ENCODE measurements at places on chromosomes 7 and 10. TPM values are rescaled to one million over a fixed set of nuclear protein-coding genes. Genes with fewer than 3 reads are reported as not detected.

GRCh38 chr7:28409716-28410627, 2.3 kb upstream of the CREB5 start:
- peak; percentile 37 for DNase-seq

DNA sequence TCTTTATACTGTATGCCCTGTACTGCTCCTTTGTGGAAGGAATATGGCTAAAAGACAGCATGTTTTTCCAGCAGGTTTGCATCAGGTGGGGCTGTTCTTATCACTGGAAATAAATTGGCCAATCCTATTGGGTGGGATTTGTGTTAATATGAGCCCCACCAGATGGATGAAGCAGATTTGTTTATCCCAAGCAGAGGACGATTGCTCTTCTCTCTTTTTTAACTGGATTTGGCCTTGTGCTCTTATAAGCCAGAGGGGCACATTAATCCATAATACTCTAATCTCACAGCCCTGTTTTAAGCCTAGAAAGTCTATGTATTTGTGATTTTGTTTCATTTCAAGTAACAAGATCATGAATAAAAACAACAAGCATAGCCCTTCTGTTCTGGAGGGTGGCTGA, 240.1 kb upstream of the ADARB2 start:
- DNase-seq, result no peak

GRCh38 chr10:44388641-44389040, 3.7 kb upstream of the CXCL12 start:
- no peak for DNase-seq

- no peak for DNase-seq
Measured at GRCh38 chr10:49107111-49107886, 8.0 kb downstream of the VSTM4 start.

DNA sequence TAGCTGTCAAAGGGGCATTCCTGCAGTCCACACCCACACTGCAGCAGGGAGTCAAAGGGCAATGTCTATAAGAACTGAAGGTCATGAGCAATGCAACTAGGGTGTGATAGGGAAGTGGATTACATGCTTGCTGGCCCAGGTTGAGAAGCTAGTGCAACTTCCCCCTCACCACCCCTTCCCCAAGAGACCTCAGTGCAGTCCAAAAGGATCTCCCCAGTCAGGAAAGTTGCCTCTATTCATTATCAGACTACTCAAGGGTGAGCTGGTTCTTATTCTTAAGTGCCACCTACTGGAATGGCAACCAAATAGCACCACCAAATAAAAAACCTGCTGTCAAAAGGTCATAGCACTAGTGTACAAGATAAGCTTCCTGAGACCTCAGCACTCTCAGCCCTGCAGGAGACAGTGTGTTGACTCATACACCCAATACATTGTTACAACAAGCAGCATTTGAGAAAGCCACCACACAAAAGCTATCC, 28.2 kb downstream of the MTERF1 start:
- DNase-seq, result peak; percentile 73

GRCh38 chr10:99973190-99973589, 36.6 kb downstream of the DNMBP start:
- DNase-seq, result no peak

- no peak for DNase-seq
Measured at GRCh38 chr10:71065659-71066058, 146.7 kb upstream of the UNC5B start.

- DNase-seq, result peak; percentile 47
Measured at GRCh38 chr7:2115760-2116447, 116.8 kb downstream of the MAD1L1 start.

GRCh38 chr10:125634606-125635005, 48.4 kb downstream of the TEX36 start:
- no peak for DNase-seq

DNA sequence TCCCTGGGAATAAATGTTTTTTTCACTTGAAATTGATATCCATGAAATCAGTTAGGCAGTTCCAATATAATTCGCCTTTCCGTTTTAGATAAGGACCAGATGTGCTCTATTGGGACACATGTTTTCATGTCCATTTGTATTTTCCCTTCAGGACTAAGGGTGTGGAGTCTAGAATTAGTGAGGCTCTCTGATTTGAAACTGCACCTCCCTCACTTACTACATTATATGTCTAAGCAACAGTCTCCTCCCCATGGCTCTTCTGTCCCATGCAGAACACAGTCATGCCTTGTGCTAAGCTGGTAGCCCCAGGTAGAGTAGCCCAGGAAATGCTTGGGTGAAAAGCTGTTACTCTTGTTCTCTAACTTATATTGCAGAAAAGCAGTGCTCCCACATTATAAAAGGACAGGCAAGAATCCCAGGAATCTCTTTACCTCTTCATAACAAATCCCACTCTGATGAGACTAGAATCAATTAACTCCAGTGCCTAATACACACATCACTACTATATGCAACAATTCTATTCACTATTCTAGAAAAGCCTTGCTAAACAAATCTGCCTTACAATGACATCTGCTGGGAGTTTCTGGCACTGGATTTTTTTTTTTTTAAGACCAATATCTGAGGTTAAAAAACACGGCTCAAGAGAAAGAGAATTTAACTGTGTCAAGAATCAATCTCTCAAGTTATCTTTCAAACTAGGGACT, 293.9 kb downstream of the SNX13 start:
- DNase-seq, result peak; percentile 45

GRCh38 chr10:75231672-75232581, 3.8 kb downstream of the COMTD1 start:
- DNase-seq, result no peak

- no peak for DNase-seq
Measured at GRCh38 chr10:93245779-93246178, 172.1 kb downstream of the CYP26A1 start.

DNA sequence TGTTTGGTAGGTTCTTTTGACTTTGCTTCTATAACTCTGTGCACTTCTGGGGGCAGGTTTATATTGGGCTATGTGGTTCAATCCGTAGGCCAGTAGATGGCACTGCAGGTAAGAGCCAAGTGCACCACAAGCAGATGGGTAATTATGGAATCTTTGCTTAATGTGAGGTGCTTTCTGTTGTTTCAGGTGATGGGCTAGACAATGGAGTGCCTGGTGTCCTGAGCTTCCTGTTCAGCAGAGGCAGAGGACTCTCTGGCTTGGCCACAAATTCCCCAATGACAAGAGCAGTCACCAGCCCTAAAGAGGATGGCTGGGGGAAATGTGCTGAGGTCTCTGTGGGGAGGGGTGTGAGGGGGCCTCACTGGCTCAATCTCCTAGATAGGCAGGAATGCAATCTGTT, 455.0 kb downstream of the CCSER2 start:
- DNase-seq, result peak; percentile 16

- no peak for DNase-seq
Measured at GRCh38 chr7:41744161-41744560, 41.3 kb upstream of the INHBA start.

- DNase-seq, result no peak
Measured at GRCh38 chr7:20157456-20157855, 59.7 kb downstream of the MACC1 start.

DNA sequence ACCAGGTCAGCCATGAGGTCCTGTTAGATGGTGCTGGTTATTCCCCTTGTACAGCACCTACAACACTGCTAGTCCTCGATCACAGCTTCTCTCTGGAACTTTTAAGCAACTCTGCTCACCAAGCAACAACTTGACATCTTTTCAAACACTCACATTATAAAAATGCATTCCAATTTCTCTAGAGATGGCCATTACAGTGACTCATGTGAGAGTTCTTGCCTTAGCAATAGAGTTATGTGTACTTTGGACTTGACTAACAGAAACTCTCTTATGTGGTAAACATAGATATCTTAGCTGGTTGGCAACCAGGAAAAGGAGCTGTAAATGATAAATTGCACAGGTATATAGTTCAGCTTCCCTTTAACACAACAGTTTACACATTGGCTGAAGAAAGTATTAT, 122.2 kb downstream of the PDE1C start:
- DNase-seq, result no peak

- DNase-seq, result peak; percentile 75
Measured at GRCh38 chr10:6014241-6014761, 37.0 kb upstream of the IL15RA start.

GRCh38 chr7:43721193-43721806, 8.0 kb downstream of the COA1 start:
- peak; percentile 79 for DNase-seq

DNA sequence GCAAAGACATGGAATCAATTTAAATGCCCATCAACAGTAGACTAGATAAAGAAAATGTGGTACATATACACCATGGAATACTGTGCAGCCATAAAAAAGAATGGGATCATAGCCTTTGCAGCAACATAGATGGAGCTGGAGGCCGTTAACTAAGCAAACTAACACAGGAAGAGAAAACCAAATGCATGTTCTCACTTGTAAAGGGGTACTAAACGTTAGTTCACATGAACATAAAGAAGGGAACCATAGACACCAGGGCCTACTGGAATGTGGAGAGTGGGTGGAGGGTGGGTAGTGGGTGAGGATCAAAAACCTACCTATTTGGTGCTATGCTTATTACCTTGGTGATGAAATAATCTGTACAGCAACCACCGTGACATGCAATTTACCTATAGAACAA, 78.4 kb upstream of the GSDME start:
- DNase-seq, result no peak

DNA sequence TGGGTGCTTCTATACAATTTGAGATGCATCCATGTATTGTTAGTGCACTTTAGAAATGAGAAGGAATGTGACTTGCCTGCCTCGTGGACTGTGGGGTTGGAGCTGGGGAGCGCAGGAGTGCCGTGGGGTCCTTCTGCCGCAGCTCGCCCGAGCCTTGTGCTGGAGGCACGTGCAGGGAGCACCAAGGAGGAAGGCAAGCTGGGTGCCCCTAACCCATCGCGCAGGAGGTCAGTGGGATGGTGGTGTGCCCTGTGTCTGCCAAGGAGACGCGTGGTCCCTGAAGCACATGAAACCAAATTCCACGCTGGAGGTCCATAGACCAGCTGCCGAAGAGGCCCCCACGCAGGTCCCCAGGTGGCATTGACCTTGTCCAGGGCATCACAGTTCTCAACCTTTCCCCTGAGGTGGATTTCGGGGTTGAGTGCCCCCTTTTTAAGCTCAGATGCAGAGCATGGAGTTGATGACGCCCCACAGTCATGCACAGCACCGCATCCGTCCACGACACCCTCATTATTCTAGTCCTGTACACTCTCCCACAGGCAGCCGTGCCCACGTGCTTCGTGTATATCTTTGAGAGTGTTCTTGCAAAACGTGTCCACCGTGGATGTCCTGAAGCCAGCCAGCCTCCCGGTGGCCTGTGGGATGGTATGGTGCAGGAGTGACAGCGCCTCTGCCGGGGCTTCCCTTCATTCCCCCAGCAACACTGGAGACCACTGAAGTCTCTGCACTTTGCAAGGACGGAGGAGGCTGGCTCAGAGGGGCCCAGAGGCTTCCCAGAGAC, 35.5 kb downstream of the FKBP6 start:
- no peak for DNase-seq

GRCh38 chr10:12628964-12629766, 279.8 kb downstream of the CAMK1D start:
- DNase-seq, result no peak

DNA sequence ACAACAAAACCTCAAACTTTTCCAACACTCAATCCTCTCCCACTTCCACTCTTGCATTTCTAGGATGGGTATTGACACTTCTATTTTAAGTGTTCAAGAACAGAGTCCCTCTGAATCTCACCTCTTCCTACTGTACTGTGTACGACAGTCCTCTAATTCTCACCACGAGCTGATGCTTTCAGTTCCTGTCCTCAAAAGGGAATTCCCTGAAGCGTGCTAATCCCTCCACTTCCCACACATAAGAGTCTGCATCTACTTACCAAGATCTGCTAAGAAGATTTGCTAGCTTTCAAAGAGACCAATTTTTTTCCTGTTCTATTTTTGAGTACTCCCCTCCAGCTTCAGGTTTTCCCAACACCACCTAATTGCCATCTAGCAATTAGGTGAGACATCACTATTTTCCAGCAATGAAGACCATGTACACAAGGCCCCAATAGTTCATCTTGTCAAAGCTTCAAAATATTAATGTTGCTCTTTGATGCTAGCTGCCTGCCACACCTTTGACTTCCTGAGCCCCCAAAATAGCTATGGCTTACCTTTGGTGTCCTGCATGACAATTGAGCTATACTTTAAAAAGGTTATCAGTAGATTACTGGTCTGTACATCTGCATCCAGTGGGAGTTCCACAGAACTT, 54.4 kb downstream of the ARMH3 start:
- no peak for DNase-seq

GRCh38 chr7:102376964-102377466, 19.1 kb upstream of the PRKRIP1 start:
- DNase-seq, result no peak

DNA sequence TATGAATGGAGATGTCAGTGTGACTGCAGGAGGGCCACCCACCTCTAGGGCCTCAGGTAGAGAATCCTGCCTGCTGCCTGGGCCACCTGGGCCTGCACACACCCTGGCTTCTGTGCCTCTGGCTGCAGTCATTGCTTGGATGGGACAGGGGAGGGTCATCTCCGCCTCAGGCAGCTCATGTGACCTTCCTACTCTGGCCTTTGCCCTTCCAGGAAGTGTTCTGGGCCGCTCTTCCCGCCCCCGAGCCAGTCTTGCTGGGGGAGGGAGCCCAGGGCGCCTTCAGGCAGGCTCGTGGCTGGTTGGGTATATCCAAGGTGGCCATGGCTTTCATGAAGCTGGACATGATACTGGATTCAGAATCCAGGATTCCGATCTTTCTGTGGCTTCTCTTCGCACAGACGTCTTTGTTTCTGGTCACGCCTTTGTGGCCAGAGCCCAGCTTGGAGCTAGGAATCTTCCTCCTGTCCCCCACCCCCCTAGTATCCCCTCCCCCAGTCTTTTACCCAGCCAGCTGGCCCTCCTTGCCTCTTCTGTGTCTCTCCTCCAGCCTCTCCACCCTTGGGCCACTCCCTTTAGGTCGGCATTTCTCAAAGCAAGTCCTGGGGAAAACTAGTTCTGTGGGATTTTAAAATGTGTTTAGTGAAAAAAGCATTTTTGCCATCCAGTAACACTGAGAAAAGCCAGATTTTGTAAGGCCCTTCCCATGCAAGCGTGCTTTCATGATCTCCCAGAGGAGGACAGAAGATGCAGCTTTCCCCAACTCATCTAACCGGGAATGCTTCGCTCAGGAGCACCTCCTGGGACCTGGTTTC, 119.6 kb downstream of the ZMIZ1 start:
- DNase-seq, result no peak

- DNase-seq, result no peak
Measured at GRCh38 chr7:152660021-152660420, 15.9 kb downstream of the XRCC2 start.

DNA sequence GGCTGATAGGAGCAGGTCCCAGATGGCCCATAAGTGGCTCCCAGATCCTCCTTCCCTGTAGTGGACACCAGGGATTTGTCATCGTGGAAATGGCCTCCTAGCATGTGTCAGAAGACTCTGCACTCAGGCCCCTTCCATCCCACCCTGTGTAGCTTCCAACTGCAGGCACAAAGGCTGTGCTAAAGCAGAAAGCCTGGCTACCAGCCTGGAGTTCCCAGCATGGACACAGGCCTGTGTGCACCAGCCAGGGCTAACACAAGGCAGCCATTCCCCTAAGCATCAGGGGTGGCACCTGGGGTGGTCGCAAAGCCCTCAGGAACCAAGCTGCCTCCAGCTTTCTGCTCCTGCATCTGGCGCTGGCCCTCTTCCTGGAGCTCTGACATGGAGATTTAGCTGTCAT, 4.5 kb upstream of the CAMK2B start:
- no peak for DNase-seq

FUOM gene
- total RNA-seq, result 11.2 TPM

C7orf57 gene
- total RNA-seq, result not detected

SPDYE2 gene
- not detected for total RNA-seq

MEOX2 gene
- total RNA-seq, result 53.9 TPM

TRIM74 gene
- total RNA-seq, result 0.51 TPM

HNRNPA2B1 gene
- 105 TPM for total RNA-seq

NXPH1 gene
- total RNA-seq, result not detected

GRB10 gene
- 285 TPM for total RNA-seq

RBP3 gene
- total RNA-seq, result not detected

TFEC gene
- 2.0 TPM for total RNA-seq

GATA3 gene
- total RNA-seq, result 0.05 TPM

HDAC9 gene
- 2.7 TPM for total RNA-seq

Measured in dermis blood vessel endothelial cell (primary cell).